ENCODE measurements at places on chromosomes 3 and 15.

DNA sequence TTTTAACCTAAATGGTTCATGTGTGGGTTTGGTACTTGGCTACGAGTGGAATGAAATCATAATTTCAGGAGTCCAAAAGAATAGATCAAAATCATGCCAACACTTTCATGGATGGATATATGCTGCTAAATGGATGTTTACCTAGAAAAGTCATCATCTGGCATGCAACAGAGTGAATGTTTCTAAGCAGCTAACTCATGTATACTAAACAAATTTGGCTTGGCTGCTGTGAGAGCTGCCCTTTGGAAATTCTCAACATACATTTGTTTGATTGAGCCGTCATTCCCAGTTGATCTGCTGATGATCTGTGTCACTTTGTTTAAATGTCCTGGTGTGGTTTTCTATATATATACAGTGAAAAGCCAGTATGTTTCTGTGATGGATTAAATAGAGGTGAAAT lies 263.3 kb downstream of the MECOM start:
- no peak for DNase-seq

DNA sequence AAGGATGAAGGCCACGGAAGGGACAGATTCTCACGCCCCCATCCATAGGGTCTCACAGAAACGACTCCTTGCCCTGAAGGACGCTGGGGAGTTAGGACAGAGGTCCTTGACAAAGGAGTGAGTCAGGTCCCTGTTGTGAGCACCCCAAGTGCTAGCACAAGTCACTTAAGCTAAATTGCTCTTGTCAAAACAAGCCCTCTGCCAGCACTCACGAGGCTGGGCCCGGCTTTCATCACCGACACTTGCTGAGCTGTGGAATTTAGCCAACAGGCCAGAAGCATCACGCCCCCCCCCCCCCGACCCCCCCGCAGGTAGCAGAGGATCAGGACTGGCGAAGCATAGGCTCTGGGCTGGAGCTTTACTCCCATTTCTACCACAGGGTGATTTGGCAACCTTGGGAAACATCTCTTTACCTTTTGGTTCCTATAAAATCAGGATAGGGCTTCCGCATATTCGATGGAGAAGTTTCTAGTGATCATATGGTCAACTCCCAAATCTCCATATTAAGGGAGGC lies 75.4 kb downstream of the ADCY5 start:
- DNase-seq, result no peak

DNA sequence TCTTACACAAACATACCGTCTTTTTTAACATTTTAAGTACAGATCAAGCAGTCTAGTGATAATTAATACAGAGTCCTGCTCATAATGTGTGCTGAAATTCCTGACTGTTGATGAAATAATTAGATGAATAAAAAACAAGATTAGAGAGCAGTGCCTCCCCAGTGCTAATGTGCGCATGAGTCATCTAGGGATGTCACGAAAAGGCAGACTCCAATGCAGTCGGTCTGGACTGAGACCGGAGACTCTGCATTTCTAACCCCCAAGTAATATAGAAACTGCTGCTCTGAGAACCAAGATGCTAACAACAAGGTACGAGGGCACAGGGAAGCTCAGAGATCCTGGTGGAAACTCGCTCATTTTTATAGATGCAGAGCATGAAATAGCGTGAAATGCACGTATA lies 61.4 kb downstream of the COL8A1 start:
- no peak for DNase-seq

- no peak for DNase-seq
These were observed 54.3 kb downstream of the NTRK3 start for GRCh38 chr15:88202231-88202630.

DNA sequence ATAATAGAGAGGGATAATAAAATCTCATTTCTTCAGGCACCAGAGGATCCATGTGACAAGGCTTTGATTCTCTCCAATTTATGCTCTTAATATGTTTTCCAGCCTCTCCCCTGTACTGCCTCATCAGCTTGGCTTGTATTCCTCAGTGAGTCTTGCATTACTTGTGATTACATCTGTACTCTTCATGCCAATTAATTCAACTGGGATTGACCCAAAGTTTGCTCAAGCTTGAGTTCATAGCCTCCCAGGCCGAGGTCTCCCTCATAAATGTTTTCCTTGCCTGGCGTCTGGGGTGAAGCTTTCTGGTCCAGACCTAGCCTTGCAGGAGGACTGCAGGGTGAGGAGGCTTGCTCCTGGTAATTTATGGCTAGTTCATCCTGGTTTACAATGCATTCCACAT lies 146.9 kb downstream of the CHST2 start:
- DNase-seq, result no peak

GRCh38 chr3:150429767-150430671 lies 21.9 kb downstream of the TSC22D2 start:
- DNase-seq, result no peak

DNA sequence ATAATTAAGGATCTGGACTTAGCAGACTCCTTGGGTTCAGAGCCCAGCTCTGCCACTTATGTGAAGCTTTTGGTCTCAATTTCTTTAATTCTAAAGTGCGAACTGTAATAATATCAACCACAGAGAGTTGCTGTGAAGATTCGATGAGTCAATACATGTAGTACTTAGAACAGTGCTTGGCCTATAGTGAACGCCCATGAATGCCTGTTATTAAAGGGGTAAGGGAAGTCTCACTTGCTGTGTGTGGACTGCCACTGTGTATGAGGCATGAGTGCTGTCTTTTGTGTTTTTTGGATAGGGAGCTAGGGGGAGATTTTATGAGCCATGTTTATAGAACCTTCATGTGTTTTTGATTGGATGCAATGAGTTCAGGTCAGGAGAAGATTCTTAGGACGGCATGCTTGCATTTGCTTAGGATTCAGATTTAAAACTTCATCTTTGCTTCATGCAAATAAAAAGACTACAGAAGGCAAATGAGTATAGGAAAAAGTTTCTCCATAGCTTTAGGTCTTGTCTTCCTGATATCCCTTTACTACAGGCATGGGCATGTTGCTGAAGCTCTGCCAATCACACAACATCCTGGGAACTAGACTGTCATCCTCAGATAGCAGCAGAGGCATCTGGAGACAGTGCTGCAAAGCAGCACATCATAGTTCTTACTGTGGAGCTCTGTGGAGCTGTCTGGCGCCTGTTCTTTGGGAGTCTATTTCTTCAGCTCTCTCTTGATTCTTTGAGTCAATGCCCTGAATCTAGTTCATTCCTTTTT lies 50.0 kb downstream of the PLS1 start:
- no peak for DNase-seq

DNA sequence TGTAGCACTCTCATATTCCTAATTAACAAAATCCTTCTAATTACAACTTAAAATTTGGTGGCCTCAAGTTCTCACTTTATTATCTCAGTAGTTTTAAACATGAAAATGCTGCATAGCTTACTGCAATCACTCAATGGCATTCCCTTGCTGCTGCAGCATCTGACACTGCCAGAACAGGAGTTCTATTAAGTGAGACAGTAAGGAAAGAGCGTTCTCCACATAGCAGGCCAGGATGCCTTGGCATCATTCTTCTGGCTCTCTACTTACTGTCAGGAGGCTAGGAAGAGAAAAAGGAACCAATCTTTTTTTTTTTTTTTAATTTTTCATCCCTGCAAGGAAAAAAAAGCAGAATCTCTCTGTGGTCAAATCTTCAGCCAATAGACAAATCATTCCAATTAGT lies 3.2 kb downstream of the CNBP start:
- no peak for DNase-seq

DNA sequence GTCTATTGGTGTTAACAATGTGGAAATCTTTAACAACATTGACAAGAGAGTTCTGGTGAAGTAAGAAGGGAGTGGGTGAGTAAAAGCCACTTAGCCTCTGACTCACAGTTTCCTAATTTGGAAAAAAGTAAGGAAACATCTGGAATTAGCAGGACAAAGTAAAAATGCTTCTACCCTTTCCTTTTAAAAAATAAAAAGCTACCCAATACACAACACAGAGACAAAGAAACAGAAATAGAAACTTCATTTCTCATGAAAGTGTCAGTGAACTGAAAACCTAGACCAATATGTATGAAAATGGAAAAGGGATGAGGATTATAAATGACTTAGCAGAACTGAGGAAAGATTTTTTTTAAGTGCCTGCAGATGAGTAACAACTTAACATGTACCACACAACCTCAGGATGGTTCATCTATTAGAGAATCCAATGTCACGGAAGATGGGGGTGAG lies 65.4 kb downstream of the SSR3 start:
- DNase-seq, result no peak

GRCh38 chr15:92528736-92529135 lies 126.8 kb downstream of the FAM174B start:
- no peak for DNase-seq

- DNase-seq, result no peak
These were observed 674.5 kb upstream of the NECTIN3 start for GRCh38 chr3:110397115-110397514.

- DNase-seq, result no peak
These were observed 95.2 kb upstream of the CTNNB1 start for GRCh38 chr3:41104147-41104546.

DNA sequence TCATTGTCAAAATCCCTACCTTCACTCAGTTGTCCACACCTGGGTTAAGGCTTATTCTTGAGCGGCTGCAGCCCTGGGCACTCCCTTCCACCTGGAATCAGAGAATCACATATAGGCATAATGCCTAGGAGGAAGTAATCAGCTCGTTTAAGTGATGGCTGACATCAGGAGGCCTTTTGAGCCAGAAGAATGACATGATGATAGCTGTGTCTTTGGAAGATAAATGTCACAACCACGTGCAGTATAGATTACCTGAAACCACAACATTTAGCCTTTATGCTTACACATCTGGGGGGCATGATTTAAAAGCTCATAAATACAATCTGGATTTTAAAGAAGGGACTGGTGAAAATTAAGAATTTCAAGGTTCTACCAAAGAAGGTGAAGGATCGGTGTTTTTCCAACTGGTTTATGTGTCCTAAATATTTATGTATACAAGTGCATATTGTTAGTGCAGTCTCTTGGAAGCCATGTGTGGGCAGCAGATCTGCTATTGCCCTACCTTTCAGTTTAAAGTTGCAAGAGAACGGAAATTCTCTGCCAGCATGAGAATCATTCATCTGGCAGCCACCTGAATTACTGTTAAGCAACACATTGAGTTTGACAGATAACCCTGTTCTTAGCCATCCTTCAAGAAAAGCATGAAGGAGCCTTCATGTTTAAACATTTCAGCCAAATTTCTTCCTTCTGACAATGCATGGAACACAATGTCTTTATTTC lies 163.4 kb upstream of the NR2E3 start:
- DNase-seq, result no peak

Measured in Peyer's patch (tissue), 4 donors.